ENCODE measurements at places on chromosomes 6 and 20.

GRCh38 chr6:169880516-169880915 is 129.1 kb downstream of the ERMARD start:
- DNase-seq, result no peak

GRCh38 chr6:42099340-42100028 is 42.9 kb downstream of the C6orf132 start:
- DNase-seq, result no peak

- DNase-seq, result no peak
Observed at GRCh38 chr20:20363799-20364592, 3.9 kb upstream of the INSM1 start.

- no peak for DNase-seq
Observed at GRCh38 chr20:24316731-24317130, 152.7 kb upstream of the SYNDIG1 start.

DNA sequence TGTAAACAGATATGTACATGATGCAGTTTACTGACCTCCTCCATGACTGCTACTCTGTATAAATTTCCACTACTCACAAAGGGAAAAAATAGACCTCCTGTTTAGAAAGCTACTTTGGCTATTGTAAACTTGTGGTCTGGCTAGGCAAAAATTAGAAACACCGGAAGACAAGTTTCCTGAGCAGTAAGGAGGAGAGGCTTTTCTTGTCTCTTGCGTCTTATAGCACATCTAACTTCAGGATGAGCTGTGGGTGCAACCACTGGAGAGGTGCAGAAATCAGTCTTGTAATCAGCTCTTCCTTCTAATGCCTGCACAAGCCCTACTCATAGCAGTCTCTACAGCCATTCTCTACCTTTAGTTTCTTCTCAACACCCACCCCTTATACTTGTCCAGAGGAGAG is 296.5 kb upstream of the SLC35B3 start:
- DNase-seq, result no peak

DNA sequence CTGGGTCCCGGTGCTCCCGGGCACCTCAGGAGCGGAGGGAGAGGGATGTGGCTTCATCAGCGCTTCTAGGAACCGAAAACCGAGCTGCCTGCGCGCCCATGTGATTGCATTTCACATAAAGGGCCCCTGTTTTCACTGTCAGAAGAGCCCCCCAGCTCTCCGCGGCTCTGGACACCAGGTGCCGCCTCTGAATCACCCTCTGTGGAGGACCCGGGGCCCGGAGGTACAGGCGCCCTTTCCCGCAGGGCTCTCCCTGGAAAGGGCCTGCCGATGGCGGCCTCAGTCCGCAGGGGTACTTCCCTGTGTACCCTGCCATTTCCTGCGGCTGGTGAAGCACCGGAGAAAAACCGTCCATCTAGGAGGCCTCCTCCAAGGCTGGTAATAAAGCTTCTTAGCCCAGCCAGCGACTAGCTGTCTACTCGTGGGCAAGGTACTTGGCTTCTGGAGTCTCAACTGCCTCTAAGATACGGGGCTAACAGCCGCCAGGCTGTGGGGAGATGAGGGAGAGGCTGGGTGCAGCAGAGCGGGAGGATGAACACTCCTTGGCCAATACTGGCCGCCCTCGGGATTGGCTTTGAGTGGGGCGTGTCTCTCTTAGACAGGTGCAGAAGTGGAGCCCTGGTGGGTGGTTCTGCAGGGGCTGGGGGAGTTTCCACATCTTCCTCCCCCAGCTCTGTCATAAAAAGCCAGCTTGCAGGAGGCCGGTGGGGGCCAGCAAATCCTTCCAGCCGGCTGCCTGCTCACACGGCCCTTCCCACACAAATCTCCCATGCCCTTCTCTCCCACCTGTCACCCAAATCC is 1.6 kb downstream of the PPP1R16B start:
- DNase-seq, result no peak

Data from stimulated activated CD8-positive, alpha-beta memory T cell treated with anti-CD3 and anti-CD28 coated beads, Interleukin-2, amount 100 ng/mL, for 48 hours (primary cell).